NCI-H2227 treated with DMSO at 0.1 percent for 48 hours (cell line): ENCODE measurements at places on chromosomes 2 and 18.
A peak's percentile ranks its signal among the peaks of the same experiment; 100 is the strongest.

- peak; percentile 41 for DNase-seq
Measured at GRCh38 chr2:42974721-42975717, 182.6 kb upstream of the HAAO start.

- no peak for DNase-seq
Measured at GRCh38 chr2:84805250-84805958, 75.5 kb downstream of the TRABD2A start.

DNA sequence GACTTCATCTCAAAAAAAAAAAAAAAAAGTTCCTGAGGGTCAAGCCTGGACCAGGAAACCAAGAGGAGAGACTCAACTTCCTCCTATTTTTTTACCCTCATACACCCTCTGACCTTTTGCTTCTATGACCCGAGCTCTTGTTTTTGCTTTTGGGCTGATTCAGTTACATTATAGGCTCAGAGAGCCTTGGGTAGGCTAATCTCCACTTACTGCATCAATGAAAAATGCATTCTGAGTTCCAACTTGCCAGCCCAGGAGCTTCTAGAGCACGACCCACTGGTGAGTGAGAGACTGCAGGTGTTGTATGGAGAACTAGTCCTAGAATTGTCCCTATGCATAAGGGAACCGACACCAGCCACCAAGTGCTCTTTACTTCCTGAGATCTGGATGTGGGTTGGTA is 91.1 kb downstream of the CABLES1 start:
- DNase-seq = no peak

DNA sequence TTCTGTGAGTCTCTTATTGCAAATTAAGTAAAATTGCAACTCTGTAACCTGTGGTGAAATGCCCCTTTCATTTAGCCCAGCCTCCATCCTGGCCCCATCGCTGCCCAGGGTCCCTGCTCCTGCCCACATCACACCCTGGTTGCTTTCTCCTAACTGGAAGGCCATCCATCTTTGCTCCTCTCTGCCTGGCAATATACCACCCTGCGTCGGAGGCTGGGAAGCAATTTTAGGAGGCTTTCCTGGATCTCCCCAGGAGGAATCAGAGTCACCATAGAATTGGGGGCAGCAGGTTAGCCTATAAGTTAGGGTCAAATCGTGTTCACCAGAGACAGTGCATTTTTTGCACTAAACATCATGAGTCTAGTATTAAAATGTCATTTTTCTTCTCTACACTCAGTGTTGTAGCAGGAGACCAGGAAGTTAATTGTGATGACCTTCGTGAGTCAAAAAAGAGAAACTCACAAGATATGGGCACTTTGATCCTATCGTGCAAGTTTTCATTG is 14.5 kb upstream of the TXNDC2 start:
- no peak for DNase-seq

GRCh38 chr2:236161082-236161462 is 7.1 kb downstream of the GBX2 start:
- DNase-seq = no peak

DNA sequence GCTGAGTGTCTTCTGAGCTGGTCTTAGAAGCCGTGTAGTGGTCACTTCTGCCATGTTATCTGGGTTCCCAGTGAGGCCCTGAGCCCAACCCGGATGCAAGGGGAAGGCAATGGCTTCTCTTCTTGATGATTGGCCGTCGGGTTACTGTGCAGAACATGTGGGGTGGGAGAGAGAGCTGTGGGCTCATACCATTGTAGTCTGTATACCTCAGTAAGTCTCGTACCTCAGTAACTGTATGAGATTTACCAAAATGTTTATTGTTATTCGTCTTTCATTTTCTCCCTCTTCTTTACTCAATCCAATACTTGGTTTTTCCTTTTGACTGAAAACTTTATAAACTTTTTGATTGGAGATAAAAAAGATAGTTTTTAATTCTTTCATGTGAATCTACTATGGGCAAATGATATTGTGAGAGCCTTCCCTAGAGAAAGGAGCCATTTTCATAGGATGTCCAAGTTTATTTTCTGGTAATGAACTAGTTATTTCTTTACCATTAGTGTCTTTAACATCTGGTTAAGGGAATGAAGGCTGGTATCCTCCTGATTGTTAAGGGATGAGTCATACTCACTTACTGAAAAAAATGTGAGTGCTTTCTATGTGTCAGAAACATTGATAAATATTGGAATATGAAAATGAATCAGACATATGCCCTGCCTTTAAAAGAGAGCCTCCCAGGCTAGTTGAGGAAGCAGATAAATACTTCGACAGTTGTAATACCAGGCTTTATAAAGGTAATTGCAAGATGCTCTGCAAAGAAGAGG is 129.9 kb downstream of the PRPF40A start:
- DNase-seq = no peak

- no peak for DNase-seq
Measured at GRCh38 chr2:178584666-178585065, 104.4 kb downstream of the PLEKHA3 start.

DNA sequence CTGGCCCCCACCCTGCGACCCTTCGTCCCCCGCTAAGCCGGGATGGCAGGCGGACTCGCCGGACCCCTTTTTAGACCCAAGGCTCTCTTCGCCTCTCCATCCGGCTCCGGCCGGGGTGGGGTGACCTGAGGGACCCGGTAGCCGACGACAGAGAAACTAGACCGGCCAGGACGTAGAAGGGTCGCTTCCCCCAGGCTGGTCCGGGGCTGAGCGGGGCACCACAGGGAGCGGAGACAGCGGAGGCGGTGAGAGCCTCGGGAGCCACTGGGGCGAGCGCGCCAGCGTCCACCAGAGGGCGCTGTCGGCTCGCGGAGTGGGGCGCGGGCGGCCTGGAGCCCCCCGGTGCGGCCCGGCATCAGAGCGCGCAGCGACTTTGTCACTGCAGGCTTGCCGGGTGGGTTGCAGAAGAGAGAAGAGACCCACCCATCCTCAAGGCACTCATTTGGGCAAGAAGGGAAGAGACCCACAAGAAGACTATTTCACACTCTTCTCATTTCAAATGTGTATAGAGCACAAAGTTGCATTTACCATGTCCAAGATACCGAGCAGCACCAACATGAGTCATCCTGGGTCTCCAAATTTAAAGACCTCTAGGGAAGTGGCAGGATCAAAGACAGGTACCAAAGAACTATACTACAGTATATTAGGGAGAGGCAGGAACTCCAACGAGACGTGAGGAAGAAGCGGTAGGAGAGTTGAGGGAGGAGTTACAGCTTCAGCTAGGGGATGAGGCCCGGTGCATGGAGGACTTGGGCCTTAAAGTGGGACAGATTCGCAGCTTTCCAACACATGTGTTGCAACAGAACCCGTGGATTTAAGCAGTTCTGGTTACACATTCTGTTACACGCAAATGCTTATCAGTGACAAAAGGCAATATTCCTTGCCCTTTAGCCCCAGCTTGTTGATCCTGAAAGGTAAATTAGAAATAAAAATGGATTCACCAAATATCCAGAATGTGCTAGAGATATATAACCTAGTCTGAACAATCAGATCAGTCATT is 7.6 kb upstream of the PRKCE start:
- DNase-seq = peak; percentile 65

GRCh38 chr2:40168546-40168945 is 283.3 kb downstream of the SLC8A1 start:
- no peak for DNase-seq

- DNase-seq = no peak
Measured at GRCh38 chr2:161722547-161723503, 98.6 kb downstream of the SLC4A10 start.

GRCh38 chr2:124323321-124323720 is 298.2 kb downstream of the CNTNAP5 start:
- no peak for DNase-seq

DNA sequence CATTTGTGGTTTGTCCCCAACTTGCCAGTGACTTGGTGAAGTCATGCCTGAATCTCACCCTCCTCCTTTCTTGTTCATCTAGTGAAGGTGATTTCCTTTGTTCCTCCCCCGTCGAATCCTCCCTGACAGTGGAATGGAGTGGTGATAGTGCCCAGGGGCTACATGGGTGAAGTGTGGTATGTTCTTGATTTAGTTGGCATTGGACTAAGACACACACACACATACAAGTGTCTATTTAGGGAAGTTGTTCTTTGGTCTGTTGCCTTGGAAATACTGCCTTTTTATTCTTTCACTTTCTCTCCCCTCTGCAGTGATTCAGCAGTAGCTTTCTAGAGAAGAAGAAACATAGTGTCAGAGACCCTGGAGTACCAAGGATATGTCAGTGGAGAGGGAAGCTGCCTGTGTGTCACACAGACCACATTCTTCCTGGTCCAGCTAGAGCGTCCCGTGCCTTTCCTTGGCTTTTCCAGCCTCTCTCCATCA is 10.9 kb downstream of the INPP4A start:
- no peak for DNase-seq
